Cardiac muscle cell (in vitro differentiated cells and primary cell): ENCODE measurements at places on chromosomes 5 and 9. TPM values are rescaled to one million over a fixed set of nuclear protein-coding genes. Genes with fewer than 3 reads are reported as not detected.
A peak's percentile ranks its signal among the peaks of the same experiment; 100 is the strongest.

DNA sequence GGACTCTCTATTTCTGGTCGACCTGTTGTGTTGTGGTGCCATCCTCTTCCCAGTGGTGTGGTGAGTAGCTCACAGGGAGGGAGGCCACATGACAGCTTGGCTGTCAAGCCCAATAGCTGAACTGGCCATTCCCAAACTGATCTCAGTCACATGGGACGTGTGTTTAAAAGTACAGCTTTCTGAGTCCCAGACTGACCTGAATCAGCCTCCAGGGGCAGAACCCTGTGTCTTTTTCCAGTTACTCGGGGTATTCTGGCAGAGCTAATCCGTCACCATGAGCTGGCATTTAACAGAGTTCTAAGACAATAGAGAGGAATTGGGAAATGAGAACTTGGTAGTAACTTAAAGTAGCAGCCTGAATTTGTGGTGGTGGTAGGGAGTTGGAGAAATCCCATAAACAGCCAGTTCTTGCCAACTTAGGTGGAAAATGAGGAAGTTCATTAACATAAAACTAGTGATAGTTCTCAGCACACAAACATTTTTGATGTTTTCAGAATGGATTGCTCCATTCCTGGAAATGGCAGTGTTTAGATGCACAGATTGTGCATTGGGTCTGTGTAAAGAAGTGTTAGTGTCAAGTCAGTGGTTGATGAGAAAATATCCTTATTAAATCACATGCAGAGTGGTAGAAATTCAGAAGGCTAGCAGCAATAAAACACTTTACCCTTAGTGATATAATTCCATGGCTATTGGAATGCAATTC, 50.9 kb downstream of the GPR107 start:
- no peak for DNase-seq

DNA sequence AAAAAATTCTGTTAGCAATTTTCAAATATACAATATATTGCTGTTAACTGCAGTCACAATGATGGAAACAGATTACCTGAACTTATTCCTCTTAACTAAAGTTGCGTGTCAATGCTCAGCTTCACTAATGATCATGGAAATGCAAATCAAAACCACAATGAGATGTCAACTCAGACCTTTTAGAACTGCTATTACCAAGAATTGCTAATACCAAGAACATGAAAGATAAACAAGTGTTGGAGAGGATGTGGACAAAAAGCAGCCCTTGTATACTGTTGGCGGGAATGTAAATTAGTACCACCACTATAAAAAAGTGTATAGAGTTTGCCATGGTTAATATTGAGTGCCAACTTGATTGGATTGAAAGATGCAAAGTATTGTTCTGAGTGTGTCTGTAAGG, 1409.7 kb upstream of the CDH18 start:
- DNase-seq, result no peak

The MSX2 gene
- polyA plus RNA-seq, result 91.8 and 123 TPM in 2 replicates

DNA sequence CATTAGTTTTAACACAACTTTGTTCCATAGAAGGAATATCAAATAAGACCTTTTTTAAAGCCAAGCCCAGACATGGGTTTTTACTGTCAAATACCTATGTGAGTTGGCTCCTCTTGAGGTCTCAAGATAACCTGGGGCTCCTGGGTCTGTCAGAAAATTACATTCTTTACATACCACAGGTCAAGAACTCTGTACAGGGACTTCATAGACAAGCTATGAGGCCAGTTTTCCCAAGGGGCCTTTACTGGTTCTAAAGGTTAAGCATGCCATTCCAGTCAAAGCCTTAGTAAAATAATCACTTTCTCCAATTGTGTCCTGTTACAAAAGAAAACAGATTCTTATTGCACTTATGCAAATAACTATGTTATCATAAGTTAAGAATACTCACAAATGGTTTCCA, 15.5 kb upstream of the SMC2 start:
- DNase-seq, result no peak

DNA sequence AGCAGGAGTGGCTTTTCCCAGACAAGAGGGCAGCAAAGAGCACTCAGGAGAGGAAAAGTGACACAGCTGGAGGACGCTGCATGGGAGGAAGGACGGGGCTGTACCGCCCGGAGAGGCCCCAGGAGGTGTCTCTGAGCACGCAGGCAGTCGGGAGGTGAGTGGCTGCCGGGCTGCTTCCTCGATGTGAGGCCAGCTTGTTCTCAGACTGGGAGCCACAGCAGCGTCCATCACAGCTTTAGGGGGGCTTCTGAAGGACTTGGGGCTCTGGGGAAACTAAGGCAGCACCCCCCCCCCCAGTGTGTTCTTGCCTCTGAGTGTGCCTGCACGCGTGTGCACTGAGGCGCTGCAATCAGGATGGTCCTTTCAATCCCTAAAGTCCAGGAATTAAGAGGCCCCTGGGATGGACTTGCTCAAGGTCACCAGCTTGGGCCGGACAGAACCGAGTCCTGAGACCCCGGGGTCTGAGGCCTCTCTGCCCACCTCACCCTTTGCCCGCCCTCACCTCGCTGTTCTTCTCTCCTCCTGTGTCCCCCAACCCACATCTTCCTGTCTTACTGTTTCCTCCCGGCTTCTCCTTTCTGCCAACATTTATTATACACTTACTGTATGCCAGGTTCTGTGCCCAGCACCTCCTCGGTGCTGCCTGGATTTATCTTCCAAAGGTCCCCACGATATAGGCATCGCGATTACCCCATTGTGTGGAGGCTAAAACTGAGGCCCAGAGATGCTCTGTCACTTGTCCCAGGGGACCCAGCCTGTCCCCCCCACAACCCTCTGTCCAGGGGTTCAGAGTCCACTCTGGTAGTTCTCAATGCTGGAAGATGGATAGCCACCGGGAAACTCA, 32.9 kb downstream of the FAM163B start:
- no peak for DNase-seq

- DNase-seq, result no peak
Observed at GRCh38 chr5:1507014-1507375, 16.8 kb downstream of the LPCAT1 start.

The RNF180 gene
- 3.1 and 8.0 TPM in 2 replicates for polyA plus RNA-seq

The SLC36A2 gene
- not detected in 2 replicates for polyA plus RNA-seq

The ZDHHC12 gene
- 47.4 and 68.3 TPM in 2 replicates for polyA plus RNA-seq

The FOXD4 gene
- not detected in 2 replicates for polyA plus RNA-seq

DNA sequence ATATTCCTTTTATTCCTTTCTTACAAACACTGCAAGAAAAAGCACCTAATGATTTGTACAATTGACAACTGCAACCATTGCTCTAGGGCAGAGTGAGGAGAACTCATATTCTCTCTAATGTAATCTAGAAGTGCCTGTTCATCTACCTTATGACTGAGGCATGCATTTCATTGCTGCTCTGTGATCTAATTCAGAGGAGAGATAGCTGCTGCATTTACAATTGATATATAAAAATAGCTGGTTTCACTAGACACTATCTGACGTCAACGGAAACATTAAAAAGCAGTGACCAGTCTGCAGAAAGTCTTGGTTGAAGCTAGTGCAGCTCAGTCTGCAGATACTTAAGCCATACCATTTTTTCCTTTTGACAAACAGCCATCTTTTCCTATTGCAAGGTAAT, 72.8 kb upstream of the C6 start:
- DNase-seq, result no peak

- no peak for DNase-seq
Observed at GRCh38 chr5:159826351-159827214, 89.7 kb upstream of the ADRA1B start.

The PCDHA1 gene
- polyA plus RNA-seq, result 0.29 and 0.69 TPM in 2 replicates

GRCh38 chr5:107395632-107396350, 274.9 kb downstream of the EFNA5 start:
- DNase-seq, result no peak

The BSPRY gene
- polyA plus RNA-seq, result 0.93 and 2.1 TPM in 2 replicates

The EPB41L4A gene
- 14.4 and 15.6 TPM in 2 replicates for polyA plus RNA-seq

DNA sequence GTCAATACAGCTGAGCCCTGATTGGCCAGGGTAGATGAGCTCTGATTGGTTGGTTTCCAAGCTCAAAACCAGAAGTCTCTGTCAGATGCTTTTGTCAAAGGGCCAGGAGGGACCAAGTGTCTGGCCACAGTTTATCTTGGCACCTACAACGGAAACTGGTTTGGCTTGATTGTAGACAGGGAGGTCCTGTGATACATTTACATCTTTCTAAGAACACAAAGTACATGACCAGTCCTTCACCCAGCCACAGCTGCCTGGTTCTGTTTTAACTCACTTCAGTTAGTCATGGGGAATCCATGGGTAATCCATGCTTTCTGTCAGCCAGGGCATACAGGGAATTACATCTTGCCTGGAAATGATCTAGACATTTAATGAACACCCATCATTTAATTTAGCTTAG, 171.2 kb downstream of the SLC12A2 start:
- peak; percentile 49 for DNase-seq

The ELOVL7 gene
- polyA plus RNA-seq, result 0.64 and 1.6 TPM in 2 replicates
